Stimulated activated CD8-positive, alpha-beta memory T cell treated with anti-CD3 and anti-CD28 coated beads, Interleukin-4, amount 100 ng/mL, for 48 hours (primary cell): ENCODE measurements at places on chromosomes 6 and 20.
A peak's percentile ranks its signal among the peaks of the same experiment; 100 is the strongest.

DNA sequence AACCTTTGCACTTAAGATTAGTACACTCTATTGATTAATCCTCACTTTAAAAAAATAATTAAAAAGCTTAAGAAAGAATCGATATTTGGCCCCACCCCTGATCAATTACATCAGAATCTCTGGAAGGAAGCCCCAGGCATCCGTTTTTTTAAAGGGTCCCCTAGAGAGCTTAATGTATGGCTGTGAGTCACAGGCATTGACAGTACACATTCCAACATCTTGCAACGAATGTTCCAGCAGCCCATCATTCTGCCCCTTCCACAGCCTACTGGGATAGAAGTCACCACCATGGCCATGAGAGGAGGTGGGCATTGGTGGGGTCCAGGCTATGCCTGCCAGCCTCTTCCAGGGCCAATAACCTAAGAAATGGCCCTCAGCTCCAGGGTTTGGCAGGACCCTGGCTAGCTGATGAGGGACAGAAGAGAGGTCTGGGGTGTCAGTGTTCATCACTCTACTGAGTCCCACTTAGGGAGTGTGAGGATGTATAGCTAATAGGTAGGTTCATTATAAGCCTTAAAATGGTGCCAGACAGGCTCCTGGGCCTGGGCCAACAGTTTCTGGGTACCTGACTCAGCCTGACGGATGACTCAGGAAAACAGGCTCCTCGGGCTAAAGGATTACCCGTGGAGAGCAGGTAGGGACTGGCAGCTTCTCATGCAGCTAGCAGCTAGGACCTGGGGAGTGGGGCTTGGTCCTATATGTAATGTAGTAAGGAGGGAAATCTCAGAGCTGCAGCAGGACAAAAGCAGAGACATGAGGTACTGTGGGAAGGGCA, 40.4 kb downstream of the MDGA1 start:
- DNase-seq, result no peak

DNA sequence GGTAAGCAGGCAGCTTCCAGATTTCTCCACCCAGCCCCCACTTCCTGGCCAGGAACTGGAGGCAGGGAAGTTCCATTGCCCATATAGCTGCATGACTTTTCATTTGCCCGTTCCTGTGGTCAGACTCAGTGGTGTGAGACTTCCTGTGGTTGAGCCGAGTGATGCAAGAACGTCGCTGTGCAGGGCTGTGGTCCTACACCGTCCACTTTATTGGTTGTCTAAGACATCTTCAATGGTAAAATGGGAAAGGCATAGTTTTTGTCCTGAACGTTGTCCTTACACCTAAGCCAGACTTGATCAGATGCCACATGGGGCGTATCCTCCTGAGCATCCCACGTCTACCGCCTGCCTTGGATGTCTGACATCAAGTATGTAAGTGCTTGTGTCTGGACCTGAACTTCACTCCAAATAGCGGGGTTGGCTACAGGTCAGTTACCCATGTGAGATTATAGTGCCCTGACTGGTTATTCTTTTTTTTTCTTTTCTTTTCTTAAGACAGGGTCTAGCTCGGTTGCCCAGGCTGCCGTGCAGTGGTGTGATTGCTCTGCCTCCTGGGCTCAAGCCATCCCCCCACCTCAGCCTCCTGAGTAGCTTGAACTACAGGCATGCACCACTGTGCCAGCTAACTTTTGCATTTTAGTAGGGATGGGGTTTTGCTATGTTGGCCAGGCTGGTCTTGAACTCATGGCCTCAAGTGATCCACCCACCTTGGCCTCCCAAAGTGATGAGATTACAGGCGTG, 25.9 kb upstream of the GTSF1L start:
- DNase-seq, result peak; percentile 67

DNA sequence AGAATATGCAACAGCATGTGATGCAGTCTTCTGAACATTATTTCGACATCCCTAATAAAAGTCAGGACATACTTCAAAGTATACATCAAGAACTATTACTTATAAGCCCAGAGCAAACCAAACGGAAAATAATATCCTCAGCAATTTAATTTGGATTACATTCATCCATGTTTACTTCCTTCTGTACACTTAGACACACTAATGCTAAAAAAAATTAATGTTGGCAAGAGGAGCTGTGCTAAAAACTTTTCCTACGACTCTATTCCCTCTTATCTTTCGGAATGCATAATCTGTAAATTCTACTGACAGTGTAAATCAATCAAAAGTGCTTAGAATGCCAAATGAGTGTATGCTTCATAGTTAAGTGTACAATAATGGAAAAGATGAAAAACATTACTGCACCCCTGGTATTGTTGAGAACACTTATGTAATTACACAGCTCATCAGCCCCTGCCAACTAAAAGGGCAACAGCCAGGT, 301.2 kb upstream of the HSF2 start:
- no peak for DNase-seq

DNA sequence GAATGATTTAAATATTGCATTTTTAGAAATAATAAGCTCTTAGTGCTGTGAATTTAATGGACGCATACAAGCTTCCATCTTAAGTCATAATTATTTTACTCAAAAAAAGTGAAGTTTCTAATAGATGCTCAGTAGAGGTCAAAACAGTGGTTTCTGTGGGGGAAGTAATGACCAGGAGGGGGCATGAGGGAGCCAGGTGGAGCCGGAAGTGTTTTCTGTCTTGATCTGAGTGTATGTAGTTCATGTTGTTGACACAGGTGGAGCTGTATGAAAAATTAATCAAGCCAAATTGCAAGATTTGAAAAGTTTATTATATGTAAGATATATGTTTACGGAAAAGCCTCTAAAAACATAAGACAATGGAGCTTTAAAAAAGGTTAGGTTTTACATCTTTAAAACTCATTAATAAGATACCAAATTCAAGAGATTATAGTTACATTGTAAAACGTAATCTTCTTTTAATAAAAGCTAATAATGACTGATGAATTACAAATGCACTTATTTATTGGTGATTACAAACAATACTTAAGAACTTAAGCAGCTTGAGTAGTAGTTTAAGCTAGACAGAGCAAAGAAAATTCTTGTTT, 68.0 kb downstream of the PLAGL1 start:
- peak; percentile 61 for DNase-seq

- DNase-seq, result no peak
Measured at GRCh38 chr20:41222296-41222695, 85.0 kb downstream of the PLCG1 start.

GRCh38 chr6:66226109-66226508, 519.1 kb upstream of the EYS start:
- no peak for DNase-seq

GRCh38 chr6:52839124-52840055, 1.2 kb downstream of the GSTA5 start:
- peak; percentile 73 for DNase-seq

- no peak for DNase-seq
Measured at GRCh38 chr6:149065121-149065520, 252.4 kb upstream of the TAB2 start.
